ENCODE measurements at places on chromosomes 5 and 9. TPM values are rescaled to one million over a fixed set of nuclear protein-coding genes. Genes with fewer than 3 reads are reported as not detected.
A peak's percentile ranks its signal among the peaks of the same experiment; 100 is the strongest.

DNA sequence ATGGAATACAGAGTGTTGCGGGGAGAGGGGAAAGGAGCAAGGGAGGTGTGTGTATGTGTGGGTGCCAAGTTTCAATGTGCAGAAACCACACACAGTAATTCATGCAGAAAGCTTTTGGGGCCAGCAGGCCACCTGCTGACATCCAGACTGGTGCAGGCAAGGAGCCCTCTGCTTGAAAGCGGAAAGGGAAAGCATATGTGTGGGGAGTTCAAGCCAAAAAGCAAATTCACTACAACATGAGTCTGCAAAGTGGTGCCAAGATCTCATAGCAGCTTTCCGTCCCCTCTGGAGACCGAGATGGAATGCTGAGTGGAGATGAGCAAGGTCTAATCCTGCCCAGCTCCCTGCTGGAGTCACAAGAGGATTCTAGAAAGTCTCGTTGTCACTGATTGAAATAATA, 159.7 kb upstream of the VLDLR start:
- no peak overlapping the region for H3K4me3 ChIP-seq
- no peaks in the 10 kb centered on the region for H3K27me3 ChIP-seq
- no peaks in the 10 kb centered on the region for H3K36me3 ChIP-seq
- H3K4me1 ChIP-seq, result peaks cover 10% of the 10 kb centered on the region

GRCh38 chr5:40033411-40033810, 608.6 kb upstream of the DAB2 start:
- H3K4me1 ChIP-seq, result no peaks in the 10 kb centered on the region
- H3K4me3 ChIP-seq, result no peak overlapping the region
- DNase-seq, result no peak
- H3K27me3 ChIP-seq, result no peaks in the 10 kb centered on the region

GRCh38 chr9:117714282-117714681, 10.1 kb downstream of the TLR4 start:
- no peaks in the 10 kb centered on the region for H3K27me3 ChIP-seq
- no peak for DNase-seq
- peaks cover 53% of the 10 kb centered on the region for H3K36me3 ChIP-seq
- H3K4me3 ChIP-seq, result no peak overlapping the region
- H3K27ac ChIP-seq, result no peak overlapping the region

- H3K36me3 ChIP-seq, result no peaks in the 10 kb centered on the region
- H3K4me1 ChIP-seq, result peaks cover 4% of the 10 kb centered on the region
- no peak within 1 kb of the TSS for H3K4me3 ChIP-seq
- no peak within 1 kb of the TSS for H3K27ac ChIP-seq
- DNase-seq, result no peak
- peaks cover 94% of the 10 kb centered on the region for H3K27me3 ChIP-seq
These were observed at the start of gene GFI1B for GRCh38 chr9:132978451-132979131. Gene GFI1B, plus strand, starts transcription at chr9:132978694. Its CDS starts 7,985 bp downstream, at chr9:132986679.

DNA sequence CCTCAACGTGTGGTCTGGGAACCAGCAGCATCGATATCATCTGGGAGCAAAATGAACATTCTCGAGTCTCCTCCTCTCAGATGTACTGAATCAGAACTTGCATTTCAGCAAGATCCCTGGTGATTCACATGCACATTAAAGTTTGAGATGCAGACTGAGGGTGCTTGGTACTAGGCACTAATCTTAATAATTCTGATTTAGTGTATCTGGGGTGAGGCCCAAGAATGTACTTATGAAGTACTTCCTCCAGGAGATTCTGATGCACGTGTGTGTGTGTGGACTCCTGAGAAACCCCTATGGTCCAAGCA, 56.2 kb upstream of the EQTN start:
- H3K27me3 ChIP-seq, result no peaks in the 10 kb centered on the region
- peaks cover 46% of the 10 kb centered on the region for H3K4me1 ChIP-seq
- H3K36me3 ChIP-seq, result no peaks in the 10 kb centered on the region
- peak overlapping the region; percentile 39 for H3K27ac ChIP-seq
- H3K4me3 ChIP-seq, result no peak overlapping the region

DDX46 gene
- total RNA-seq, result 24.4 TPM

SLC1A1 gene
- total RNA-seq, result 3.1 TPM

SCGB3A2 gene
- total RNA-seq, result not detected

All from left ventricle myocardium inferior (tissue), 1 donor.